ENCODE measurements at places on chromosomes 12 and 14.
A peak's percentile ranks its signal among the peaks of the same experiment; 100 is the strongest.

DNA sequence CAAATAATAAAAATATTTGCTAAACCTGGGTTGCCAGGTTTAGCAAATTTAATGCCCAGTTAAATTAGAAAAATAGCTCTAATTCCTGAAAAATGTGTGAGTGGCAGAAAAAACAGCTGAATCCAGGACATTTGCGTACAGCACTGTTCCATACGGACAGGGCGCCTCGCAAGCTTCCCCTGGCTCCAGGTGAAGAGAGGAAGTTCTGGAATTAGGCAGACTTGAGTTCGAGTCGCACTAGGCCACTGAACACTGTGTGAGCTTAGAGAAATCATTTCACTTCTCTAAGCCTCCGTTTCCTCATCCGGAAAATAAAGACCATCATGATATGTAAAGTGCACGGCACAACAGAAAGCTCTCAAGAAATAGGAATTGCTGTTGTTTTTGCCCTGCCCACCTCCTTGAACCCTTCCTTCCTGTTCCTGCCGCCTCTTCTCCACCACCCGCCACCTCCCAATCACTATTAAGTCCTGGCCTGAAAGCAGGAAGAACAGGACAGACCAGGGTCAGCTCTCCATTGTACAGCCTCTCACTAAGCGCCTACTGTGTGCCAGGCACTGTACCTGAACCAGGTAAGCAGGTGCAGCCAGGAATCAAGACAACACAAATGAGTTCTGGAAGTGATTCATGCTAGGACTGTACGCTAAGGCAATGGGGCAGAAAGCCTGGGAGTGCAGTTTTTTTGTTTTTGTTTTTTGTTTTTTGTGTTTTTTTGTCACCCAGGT is 763 bp upstream of the PHETA1 start:
- DNase-seq, result no peak

GRCh38 chr12:84648425-84648824 is 264.2 kb downstream of the SLC6A15 start:
- DNase-seq, result no peak

DNA sequence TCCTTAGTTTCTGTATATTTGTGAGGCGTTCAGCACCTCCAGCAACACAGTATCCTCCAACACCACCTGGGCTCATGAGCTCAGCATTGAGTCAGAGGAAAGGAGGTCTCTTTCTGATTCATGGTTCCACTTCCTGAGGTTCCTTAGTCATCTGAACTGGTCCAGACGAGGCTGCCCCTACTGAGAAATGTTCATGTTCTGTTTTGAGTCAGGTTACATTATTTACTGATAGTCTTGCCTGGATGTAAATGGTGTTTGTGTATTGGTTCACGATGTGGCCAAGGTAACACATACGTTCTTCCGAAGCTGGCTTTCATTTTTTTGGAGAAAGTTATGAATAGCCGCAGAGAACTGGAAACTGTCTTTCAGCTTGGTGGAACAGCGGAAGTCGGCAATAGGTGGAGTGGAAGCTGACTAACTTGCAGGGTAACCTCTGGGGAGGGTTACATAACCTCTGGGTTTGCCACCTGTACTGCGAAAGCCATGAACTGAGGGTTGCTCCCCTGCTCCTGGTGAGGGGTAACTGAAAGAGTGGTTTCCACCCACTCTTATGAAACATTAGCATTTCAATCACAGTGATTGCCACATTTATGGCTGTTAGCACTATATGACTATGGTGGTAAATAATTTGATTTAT is 42.2 kb upstream of the MANSC4 start:
- DNase-seq, result peak; percentile 18

GRCh38 chr12:76520348-76520747 is 39.2 kb downstream of the OSBPL8 start:
- no peak for DNase-seq

DNA sequence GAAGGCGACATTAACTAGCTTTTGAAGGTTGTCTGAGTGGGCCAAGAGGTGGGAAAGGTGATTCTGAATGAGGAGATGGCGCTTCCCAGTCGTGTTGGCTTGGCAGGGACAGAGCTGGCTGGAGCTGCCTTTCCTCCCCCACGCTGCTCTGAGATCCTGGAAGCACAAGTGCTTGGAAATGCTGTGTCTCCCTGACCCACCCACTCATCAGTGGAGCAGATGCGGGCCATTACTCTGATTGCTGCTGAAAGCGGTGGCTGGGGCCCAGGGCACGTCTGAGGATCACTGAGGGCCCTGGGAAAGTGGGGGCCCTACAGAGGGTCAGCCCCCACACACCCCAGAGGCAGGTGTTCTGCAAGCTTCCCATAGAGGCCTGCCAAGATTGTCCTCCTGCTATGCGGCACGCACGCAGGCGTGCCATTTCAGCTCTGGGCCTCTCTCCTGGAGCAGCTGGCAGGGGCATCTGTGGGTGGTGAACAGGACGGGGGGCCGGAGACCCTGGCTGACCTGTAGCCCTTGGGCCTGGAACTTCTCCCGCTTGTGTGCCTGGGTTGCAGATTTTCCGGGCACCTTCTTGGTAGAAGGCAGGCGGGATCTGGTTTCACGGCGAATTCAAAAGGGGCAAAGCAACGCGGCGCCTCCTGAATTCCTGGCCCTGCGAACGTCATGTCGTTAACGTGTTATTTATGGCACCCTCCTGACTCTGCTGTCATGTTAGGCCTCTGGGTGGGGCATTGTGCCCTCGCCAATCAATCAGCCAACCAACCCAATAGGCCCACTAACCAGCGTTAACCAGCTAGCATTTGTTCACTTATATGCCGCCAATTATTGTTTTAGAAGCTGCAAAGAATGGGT is 133.8 kb upstream of the TBX3 start:
- no peak for DNase-seq

DNA sequence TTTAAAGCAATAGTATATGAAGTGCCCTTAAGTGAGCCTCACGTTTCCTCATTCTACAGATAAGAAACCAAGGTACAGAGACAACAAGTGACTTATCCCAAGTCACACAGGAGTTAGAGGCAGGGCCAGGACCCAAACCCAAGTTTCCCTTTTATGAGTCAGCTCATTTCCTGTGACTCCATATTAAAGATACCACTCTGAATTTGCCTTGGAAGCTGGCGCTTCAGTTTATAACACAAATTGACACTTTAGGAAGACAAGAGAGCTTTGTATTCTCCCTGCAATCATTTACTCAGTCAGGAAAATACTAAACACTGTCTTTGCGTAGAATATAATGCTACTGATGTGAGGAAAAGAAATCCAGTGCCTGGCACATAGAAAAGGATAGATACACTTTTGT is 43.2 kb downstream of the MYBPC1 start:
- no peak for DNase-seq

GRCh38 chr12:107374161-107374840 is 281.0 kb upstream of the CRY1 start:
- DNase-seq, result no peak

- DNase-seq, result no peak
These were observed 12.6 kb upstream of the SERPINA3 start for GRCh38 chr14:94599656-94600004.

GRCh38 chr12:96436366-96437170 is 36.3 kb upstream of the CDK17 start:
- DNase-seq, result no peak

DNA sequence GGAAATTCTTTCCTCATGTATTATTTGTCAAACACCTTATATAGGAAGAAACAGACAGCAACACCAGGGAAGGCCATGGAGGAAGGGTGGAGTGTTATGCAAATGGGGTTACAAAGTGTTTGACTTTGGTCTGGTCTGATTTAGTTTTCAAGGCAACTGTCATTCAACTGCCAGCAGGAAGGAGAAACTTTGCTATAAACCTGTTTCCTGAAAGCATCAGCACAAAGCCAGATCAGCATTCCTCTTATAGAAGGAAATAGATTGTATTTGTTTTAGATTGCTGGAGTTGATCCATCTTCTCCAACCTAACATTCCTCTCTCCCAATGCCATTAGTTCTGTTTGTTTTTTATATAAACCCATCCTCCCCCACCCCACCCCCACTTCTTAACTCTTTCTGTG is 65.7 kb downstream of the STAB2 start:
- DNase-seq, result no peak

- no peak for DNase-seq
These were observed 1.5 kb upstream of the HOTAIR start for GRCh38 chr12:53976172-53976822.

DNA sequence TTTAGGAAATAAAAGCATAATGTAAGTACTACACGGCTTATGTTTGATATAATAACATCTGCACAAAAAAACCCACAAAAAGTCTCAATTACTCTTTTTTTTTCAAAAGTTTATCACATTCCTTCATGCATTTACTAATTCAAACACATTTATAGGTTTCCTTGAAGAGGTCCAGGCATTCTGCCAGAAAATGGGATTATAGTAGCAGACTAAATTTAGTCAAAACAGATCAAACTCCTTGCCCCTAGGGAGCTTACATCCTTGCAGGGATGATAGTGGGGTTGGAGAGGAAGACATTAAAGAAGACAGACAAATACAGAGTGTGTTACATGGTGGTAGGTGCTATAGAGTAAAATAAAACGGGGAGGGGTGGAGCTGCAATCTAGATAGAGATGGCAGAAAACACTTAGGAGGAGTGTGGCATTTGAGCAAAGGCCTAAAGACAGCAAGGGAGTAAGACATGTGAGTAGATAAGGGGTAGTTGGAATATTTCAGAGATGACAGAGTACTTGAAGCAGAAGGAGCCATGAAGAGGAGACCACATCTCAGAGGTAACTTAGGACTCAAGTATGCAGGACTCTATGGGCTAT is 266.9 kb downstream of the PPFIA2 start:
- no peak for DNase-seq

DNA sequence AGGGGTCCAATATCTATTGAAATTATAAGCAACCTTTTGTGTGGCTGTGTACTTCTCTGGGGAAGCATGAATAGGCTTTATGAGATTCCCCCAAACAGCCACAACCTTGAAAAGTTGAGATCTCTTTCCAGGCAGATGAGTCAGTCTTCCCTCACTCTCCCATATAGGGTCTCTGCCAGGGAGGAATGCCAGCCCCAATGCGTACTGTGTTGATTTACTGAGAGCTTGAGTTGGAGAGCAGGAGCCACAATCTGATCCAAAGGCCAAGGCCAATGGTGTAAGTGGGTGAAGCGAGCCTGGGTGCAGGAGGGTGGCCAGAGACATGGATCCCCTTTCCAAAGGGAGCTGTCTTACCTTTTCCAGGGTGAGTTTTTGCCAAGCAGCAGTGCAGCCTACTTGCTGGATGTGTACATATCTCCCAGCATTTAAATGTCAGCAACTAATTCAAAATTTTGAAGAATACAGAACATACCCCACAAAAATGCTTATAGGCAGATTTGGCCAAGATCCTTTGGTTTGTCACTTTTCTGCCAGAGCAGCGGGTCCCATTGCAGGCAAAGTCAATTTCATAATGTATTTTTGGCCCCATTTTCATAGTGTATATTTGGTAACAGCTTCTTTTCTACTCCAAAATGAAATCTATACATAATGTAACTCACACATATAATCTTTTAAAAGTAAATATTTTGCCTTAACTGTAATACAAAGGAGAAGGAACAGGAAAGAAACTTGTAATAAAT is 88.2 kb downstream of the TBC1D30 start:
- no peak for DNase-seq

- peak; percentile 21 for DNase-seq
These were observed 141.6 kb upstream of the MAX start for GRCh38 chr14:65243766-65244442.

DNA sequence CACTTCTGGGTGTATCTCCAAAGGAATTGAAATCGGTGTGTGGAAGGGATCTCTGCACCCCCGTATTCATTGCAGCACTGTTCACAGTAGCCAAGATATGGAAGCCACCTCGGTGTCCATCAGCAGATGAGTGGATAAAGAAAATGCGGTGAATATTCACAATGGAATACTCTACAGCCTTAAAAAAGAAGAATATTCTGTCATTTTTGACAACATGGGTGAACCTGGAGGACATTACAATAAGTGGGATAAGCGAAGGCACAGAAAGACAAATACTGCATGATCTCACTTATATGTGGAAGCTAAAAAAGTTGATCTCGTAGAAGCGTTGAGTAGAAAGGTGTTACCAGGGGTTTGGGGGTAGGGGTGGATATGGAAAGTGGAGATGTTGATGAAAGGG is 111.9 kb downstream of the BEGAIN start:
- DNase-seq, result no peak

- DNase-seq, result peak; percentile 53
These were observed 9.0 kb upstream of the OR6J1 start for GRCh38 chr14:22653012-22653621.

DNA sequence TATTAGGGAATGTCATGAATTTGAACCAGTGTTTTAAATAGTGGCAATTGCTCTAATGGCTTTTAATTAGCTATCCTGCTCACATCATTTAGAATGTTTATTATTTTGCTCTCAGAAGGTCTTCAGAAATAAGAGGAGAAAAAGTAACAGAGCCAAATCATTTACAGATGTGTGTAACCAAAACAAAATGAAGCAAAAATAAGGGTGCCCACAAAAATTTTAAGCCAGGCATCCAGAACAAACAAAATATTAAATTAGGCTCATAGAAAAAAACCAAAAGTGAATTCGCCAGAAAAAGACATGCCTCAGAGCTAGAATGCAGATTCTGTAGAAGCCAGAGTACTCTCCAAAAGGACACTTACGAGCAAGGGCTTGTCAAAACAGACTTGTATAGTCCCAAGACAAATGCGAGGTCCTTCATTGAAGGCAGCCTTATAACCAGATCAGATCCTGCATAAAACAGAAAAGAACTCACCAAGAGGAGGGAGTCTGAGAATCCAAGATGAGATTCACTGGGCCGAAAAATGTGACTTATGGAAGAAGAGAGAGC is 20.2 kb upstream of the SERPINA1 start:
- no peak for DNase-seq

DNA sequence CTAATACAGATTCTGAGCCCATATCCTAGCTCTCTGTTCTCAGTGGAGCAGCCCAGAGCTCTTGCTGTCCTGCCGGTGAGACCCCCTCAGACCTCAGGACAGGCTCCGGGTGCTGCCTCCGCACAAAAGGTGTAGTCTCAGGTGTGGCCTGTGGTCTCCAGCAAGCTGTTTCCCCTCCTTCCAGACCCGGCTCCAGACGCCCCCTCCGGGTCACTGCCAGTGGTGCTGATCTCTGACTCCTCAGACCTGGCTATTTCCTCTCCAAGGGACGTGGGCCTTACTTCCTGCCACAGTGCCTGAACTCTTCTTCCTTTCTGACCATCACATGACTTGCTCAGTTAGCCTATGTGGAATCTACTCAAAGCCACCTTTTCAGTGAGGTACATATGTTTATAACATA is 337.5 kb downstream of the GLT1D1 start:
- DNase-seq, result no peak

DNA sequence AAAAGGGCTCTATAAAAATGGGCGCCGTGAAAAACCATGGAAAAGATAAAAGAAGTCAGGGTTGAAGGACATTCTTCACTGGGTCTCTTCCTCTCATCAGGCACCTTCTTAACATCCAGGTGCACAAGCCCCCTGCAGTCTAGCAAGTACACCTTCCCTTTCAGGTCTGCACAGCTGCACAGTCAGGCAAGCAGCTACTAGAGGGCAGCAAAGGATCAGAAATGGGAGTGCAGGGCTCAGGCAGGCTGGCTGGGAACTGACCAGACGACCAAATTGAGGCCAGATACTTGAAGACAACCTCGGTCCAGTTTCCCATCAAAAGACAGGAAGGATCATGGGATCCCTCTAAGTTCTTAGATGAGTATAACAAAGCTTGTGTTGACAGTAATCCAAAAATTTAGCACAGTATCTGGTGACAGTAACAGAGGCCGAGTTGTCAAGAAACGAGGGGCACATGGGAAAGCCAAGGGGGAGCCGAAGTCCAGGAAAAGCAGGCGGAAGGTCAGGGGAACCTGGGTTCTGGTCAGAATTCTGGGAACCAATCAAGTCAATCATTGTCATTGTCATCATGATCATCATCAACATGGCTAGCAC is 10.1 kb upstream of the GRIP1 start:
- DNase-seq, result peak; percentile 1

GRCh38 chr12:100675432-100675831 is 101.9 kb downstream of the GAS2L3 start:
- DNase-seq, result no peak
